ENCODE measurements at places on chromosomes 12 and 14.

- no peak for DNase-seq
Observed at GRCh38 chr12:95805864-95806671, 15.5 kb upstream of the NTN4 start.

GRCh38 chr14:39948235-39948634 is 516.0 kb upstream of the FBXO33 start:
- DNase-seq = no peak

GRCh38 chr14:81981307-81981675 is 447.6 kb upstream of the SEL1L start:
- DNase-seq = no peak

DNA sequence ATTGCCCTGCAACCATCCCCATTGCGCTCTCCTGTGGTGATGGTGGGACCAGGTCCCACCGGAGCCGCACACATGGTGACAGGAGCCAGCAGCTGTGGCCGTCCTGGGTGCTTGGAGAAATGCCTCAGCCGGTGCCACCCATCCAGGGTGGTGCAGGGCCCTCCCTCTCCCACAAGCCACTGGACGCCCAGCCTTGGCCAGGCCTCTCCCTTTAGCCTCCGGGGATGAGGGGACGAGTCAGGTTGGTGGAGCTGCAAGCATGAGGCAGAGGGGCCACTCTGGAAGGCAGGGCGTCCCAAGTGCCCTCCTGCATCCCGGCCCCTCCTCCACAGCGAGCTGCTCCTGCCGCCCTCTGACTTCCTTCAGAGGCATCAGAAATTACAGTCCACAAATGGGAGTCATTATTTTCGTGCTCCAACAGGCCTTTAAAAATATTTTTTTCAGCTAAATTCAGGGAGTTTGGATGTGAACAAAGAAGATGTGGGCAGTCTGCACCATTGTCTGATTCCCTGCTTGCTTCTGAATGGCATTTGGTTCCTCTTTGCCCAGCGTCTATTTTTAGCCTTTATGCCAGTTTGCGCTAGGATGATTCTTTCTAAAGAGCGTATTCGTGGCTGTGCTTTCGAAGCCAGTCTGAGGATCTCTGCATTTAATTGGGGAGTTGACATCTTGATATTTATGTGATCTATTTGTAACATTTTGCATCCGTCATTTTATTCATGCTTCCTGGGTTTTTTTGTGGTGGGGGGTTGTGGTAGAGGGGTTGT is 189.4 kb downstream of the ADGRD1 start:
- DNase-seq = no peak
